ENCODE measurements at places on chromosomes 5 and 9.

DNA sequence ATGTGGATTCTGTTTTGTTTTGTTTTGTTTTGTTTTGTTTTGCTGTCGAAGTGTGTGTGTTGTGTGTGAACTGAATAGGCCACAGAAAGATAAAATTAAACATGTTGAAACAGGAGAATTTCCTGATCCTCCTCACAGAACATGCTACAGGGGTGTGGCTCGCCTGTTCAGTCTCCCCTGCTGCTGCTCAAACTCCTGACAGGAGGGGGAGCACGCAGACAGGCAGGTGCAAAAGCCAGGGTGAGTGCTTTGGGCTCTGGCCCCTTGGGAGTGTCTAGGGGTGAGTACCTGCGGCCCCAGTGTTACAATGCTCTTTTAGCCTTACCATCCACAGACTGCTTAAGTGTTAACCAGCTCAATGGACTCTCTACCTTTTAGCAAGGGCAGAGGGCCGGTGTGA lies 473.5 kb downstream of the MAT2B start:
- DNase-seq, result no peak

DNA sequence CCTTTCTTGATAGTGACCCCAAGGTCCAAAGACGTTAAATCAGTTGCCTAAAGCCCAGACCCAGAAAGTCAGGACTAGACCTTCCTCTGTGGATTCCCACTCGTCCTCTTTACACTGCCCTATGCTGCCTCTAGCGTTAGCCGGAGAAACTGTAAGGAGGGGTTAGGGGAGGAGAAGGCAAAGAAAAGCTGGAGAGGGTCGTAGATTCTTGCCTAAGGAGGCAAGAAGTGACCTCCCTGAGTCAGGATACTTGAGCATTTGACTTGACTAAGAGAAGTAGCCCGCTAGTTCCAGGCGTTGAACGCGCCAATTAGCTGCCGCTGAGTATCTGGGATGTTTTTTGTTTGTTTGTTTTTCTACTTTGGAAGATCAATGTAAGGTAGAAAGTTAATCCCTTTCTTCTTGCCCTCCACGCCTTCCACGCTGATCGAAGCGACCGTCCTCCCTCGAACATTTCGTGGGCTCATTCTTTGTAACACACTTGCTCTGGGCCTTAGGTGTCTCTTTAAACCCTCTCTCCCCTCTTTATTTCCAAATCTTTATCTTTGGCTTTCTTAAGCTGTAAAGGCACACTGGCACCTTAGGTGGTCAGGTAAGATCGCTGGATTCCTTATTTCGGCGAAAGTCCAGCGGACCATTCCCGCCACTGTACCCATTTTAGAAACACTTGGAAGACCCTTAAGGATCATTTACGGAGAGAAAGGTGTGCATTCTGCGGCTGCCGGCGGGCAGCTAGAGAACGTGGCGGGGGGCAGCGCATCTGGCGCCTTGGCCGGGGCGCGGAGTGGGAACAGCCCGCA lies 5.1 kb upstream of the RGMB start:
- peak; percentile 37 for DNase-seq

DNA sequence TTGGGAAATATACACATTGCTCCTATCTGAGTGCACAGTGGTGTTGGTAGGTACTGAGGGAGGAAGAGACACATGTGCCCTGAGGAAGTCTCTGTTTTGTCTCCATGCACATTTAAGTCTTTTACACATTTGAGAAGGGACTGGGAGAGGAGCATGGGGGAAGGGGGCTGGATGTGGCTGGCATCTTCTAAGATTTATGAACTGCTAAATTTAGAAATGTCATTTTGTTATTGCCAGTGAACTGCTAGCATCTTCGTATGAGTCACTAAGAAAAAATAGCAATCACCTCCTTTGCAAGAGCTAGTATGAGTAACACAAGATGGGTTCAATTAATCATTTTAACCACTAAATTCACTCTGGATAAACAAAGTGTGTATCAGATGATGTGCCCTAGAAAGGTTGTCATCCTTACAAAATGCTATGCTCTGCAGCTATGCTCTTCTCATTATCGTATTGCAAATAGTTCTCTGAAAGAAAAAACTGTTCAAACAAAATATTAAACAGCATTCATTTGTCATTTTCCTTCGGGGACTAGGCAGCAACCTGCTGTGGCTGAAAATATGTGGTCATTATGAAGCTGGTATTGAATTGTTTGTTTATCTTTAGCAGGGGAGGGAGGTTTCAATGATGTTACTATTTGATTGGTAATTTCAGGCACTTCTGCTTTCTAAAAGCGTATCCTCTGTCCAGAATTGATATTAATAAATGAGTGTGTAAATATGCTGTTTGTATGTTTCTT lies 236.5 kb downstream of the DMRTA1 start:
- DNase-seq, result no peak

- peak; percentile 29 for DNase-seq
These were observed 94.2 kb downstream of the BARX1 start for GRCh38 chr9:93860694-93861658.

- DNase-seq, result no peak
These were observed 13.6 kb downstream of the TIMD4 start for GRCh38 chr5:156949424-156949823.

DNA sequence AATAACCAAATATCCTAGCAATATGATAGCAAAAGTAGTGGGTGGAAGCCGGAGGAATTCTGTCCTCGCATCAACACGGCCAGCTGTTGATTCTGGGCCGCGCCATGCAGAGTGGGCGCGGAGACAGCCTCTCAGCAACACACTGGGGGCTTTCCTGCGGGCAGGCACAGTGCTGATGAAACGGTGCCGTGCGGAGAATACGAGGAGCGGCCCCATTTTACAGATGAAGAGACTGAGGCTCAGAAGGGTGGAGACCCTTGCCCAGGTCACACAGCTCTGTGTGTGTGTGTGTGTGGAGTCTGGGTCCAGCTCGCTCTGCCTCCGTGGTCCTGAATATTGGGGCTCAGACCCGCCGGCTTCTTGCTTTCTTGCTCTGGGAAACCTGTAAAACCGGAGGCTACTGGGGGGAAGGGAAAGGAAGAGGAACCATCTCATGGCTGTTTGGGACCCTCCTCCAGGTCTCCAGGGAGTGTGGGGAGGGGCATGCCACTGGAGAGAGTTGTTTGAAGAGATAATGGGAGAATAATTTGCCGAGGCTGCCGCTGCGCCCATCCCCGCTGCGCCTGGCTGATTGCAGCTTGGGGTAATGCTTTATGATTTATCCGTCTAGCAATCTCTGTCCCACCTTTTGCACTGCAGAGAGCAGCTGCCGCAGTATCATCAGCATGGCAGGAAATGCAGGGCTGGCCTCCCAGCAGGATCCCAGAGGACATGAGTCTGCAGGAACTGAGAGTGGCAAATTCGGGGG lies 36.6 kb downstream of the NCS1 start:
- peak; percentile 87 for DNase-seq

- no peak for DNase-seq
These were observed 53.3 kb downstream of the PRDM6 start for GRCh38 chr5:123142206-123142915.

DNA sequence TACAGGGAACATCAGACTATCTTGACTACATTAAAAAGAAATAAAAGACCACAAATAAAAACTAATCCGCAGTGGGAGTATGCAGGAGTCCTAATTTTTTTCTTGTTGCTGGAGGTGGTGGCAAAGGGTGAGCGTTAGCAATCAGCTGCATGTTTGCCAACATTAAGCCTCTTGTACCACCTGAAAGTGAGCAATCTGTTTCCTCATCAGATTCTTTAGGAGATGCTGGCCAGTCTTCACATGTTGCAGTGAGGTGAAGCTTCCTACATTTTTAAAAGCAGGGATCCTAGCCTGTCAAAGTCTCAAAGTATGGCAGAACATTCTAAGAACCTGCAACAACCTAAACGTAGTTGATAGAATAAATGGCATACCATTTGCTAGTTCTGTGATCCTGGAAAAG lies 162.2 kb upstream of the MEF2C start:
- no peak for DNase-seq

DNA sequence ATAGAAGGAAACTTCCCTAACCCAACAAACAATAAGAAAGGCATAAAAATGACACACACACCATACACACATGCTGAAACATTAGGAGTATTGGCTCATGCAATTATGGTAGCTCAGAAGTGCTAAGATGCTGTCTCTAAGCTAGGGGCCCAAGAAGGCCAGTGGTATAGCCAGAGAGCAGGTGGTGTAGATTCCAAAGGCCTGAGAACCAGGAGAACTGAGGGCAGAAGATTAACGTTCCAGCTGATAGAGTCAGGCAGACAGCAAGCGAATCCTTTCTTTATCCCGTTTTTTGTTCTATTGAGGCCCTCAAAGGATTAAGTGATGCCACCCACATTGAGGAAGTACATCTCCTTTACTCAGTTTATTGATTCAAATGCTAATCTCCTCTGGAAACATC lies 262.9 kb downstream of the EPB41L4A start:
- DNase-seq, result no peak

DNA sequence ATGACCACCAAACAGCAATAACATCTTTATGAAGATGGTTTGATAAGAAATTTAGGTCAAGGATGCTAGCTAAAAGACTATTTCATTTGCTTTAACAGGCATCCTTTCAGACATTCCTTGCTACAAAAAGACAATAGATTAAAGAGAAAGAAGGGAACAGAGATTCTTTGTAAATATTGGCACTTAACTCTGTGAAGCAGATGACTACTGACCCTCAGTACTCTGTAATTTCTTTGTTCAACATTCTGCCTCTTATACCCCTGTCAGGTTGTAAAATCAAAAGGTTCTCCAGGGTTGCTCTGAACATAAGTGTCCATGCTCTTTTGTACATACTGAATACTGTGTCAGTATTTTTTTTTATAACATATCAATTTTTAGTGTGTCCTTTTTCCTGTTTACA lies 610.6 kb upstream of the GRAMD2B start:
- DNase-seq, result no peak

- DNase-seq, result no peak
These were observed 361.2 kb upstream of the TARS1 start for GRCh38 chr5:33079548-33079947.

DNA sequence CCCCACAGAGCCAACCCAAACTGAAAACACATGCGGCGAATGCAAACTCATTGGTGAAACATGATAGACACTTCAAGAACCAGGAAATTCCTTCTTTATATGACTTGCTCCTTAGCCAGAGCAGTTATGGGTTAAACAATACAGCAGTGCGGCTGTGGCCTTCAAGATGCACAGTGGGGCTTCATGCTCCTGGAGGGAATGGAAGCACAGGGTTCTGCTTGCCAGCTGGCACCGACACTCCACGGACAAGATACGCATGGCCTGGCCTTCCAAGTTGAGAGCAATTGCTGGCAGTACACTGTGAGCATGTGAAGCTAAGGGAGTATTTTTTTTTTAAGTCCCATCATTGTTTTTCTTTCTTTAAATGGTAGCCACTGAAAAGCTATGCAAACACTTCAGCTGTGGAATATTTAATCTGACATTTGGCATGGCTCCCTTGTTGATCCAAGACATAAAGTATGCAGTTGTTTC lies 451.6 kb upstream of the CD180 start:
- no peak for DNase-seq

- no peak for DNase-seq
These were observed 34.1 kb upstream of the CPLX2 start for GRCh38 chr5:175837171-175837699.

DNA sequence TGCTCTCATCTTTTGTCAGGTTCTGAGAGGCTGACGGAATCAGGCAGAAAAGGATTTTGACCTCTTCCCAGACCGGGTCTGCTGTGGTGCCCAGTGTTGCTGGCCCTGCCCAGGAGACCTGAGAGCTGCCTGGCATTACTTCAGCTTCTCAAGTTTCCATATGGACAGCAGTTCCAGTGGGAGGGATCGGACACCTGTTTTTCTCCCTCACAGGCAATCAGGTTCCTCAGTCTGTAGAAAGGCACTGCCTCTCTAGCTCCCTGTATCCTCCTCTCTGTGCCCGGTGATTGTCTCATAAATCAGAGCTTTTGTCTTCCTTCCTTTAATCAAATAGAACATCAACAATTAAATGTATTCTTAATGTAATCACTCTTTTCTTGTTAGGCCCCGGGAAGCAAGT lies 198.7 kb downstream of the SEMA6A start:
- DNase-seq, result no peak

DNA sequence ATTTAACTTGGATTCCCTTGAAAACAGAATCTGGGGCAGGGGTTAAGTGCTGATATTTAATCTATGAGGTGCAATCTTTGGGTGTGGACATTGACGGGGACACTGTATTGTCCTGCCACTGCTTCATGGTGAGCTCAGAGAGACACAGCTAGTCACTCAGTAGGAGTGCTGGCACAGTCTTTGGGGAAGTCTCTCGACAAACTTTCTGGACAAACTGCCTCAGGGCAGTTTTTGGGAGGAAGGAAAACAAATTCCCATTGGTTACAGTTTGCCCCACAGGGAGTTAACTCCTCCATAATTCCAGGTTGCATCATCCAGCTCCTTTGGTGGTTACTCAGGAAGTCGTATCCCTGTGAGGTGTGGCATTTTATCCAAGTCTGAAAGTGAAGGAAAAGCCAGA lies 17.9 kb downstream of the HNRNPK start:
- DNase-seq, result no peak

GRCh38 chr5:174479325-174479724 lies 245.1 kb upstream of the MSX2 start:
- DNase-seq, result no peak

DNA sequence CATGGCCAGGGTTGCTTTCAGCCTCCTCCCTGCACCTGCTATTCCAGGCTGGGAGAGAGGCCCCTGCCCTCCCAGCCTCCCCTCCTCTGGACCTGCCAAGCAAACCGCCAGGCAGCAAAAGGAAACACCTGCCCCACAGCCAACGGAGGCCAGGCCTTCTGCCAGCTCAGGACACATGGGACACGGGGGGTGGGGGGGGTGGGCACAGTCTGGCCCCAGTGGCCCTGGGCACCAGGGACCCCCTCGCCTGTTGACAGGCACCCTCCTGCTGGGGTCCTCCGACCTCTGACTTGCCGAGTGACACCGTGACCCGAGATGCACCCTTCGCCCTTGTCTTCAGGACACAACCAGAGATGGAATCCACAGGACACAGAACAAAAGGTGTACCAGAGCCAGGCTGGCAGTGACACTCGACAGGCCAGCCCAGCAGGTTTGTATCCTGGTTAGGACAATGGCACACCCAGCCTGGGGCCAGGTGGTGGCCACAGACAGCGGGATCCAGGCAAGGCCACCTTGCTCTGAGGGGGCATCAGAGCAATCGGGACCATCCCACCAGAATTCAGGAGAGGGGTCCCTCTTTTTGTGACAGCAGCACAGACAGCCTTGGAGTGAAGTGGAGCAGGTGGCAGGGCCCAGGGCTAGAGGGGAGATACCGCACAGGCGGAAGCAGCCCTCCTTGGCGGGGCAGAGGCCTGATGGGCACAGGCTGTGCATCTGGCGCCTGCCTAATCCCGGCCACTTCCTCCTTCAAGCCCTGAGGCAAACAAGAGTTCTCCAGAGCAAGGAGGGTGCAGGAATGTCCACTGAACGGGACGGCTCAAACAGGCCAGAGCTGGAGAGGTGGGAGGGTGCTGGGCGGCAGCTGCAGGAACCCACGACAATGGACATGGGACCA lies 1.3 kb upstream of the TMEM210 start:
- no peak for DNase-seq

- DNase-seq, result no peak
These were observed 89.8 kb downstream of the NREP start for GRCh38 chr5:111667128-111667736.

- DNase-seq, result peak; percentile 89
These were observed 835 bp downstream of the MCIDAS start for GRCh38 chr5:55226027-55226933.
